ENCODE measurements at places on chromosomes 1 and 21. TPM values are rescaled to one million over a fixed set of nuclear protein-coding genes. Genes with fewer than 3 reads are reported as not detected.

Gene DENND2C
- 4.1 TPM for total RNA-seq

DNA sequence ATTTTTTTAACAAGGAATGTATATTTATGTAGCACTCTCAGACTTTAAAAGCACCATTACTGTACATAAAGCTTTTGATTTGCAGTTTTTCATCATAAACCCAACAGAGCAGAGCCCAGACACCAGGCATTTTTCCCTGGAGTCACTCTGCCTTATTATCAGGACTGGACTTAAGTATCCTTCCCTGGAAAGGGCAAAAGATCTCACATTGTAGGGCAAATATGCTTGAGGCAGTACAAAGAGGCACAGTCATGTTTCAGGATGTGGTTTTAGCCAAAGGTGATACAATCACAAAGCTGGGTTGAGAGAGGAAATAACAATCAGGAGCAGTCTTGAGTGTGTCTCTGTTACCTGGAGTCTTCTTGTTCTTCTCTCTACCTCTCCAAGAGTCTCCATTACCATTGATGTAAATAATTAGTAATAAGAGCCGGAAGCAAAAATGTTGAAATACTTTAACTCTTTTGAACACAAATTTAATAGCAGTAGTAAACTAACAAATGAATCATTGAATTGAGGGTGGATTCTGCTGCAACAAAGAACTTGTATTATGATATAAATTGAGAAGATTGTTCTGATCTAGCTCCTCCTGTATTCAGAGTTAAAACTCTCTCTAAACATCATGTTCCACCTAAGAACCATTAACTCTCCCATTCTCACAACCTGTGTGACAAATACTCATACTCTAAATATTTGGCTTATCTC lies 160.5 kb downstream of the LTN1 start:
- no peak overlapping the region for H3K27ac ChIP-seq
- no peak overlapping the region for H3K4me3 ChIP-seq
- no peaks in the 10 kb centered on the region for H3K36me3 ChIP-seq
- no peaks in the 10 kb centered on the region for H3K4me1 ChIP-seq

- no peak overlapping the region for H3K4me3 ChIP-seq
- no peak for DNase-seq
- H3K36me3 ChIP-seq: no peaks in the 10 kb centered on the region
- H3K4me1 ChIP-seq: no peaks in the 10 kb centered on the region
These were observed 163.8 kb downstream of the COL24A1 start for GRCh38 chr1:85992791-85993190.

GRCh38 chr1:208101661-208102431 lies 142.3 kb downstream of the PLXNA2 start:
- H3K27me3 ChIP-seq: no peaks in the 10 kb centered on the region
- H3K36me3 ChIP-seq: no peaks in the 10 kb centered on the region
- peak; percentile 33 for DNase-seq
- H3K4me3 ChIP-seq: no peak overlapping the region
- H3K4me1 ChIP-seq: peaks cover 30% of the 10 kb centered on the region

- no peak overlapping the region for H3K4me3 ChIP-seq
- DNase-seq: peak; percentile 49
- peaks cover 12% of the 10 kb centered on the region for H3K4me1 ChIP-seq
- no peaks in the 10 kb centered on the region for H3K27me3 ChIP-seq
- no peak overlapping the region for H3K27ac ChIP-seq
These were observed 29.3 kb downstream of the SGIP1 start for GRCh38 chr1:66563094-66563800.

- no peaks in the 10 kb centered on the region for H3K27me3 ChIP-seq
- no peak overlapping the region for H3K27ac ChIP-seq
- no peak overlapping the region for H3K4me3 ChIP-seq
- DNase-seq: peak; percentile 8
- peaks cover 9% of the 10 kb centered on the region for H3K4me1 ChIP-seq
These were observed 110.3 kb downstream of the DUSP10 start for GRCh38 chr1:221631556-221631955.

Data from GM23338 (cell line).